ENCODE measurements at places on chromosomes 5 and 9. TPM values are rescaled to one million over a fixed set of nuclear protein-coding genes. Genes with fewer than 3 reads are reported as not detected.

GRXCR2 gene
- not detected for total RNA-seq

- DNase-seq = no peak
Observed at GRCh38 chr5:177388521-177389052, 4.4 kb downstream of the SLC34A1 start.

DNA sequence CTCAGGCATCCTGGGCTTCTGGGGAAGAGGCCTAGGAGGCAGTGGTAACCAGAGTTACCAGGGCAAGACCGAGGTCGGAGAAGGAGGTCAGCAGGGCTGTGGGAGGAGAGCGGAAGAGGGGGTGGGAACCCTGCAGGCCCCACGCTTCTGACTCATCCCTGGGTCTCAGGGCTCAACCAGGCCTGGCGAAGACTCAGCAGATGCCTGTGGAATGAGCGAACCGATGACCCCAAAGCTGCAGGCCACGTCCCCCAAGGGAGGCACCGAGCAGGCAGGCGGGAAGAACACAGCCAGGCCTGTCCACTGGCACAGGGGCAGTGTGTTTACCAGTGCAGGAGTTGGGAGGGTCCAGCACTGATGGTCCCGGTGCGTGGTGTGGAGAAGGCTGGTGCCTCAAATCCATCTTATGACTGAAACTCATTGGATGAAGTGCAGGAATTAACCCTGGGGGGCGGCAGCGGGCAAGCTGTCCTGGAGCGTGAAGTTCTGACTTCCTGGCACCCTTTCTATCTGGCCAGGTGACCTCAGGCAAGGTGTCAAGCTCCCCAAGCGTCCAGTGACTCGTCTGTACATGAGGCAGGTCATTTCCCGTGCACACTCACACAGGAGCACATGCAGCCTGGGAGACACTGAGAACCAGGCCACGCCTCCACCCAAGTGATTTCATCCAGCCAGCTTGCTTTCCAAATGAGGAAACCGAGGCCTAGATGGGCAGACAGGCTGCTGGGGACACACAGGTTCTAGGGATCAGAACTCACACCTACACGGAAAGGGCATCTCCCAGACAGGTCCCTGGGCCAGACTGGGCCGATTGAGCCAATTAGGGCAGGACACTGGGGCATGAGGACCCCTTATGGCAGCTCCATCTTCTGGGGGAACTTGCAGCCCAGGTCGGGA lies 69.1 kb downstream of the ADAMTS2 start:
- DNase-seq = no peak

GRCh38 chr5:19930451-19930850 lies 57.5 kb downstream of the CDH18 start:
- no peak for DNase-seq

BTNL8 gene
- total RNA-seq = 0.85 TPM

PCDHGA10 gene
- total RNA-seq = 6.5 TPM

DNA sequence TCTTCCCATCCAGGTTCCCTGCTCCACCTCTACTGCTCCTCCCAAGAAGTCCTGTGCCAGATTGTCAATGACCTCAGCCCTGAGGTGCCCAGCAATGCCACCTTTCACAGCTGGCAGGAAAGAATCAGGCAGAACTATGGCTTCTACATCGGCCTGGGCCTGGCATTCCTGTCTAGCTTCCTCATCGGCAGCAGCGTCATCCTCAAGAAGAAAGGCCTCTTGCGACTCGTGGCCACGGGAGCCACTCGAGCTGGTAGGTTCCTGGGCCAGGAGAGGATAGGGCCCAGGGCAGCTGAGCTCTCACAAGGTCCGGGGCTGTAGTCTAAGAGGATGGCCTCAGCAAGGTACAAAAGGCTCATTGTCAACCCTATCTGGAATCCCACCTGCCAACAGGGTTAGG lies 3.1 kb downstream of the NIPAL4 start:
- no peak for DNase-seq

PRLR gene
- total RNA-seq = 1.4 TPM

ACSL6 gene
- total RNA-seq = 3.6 TPM

MUSK gene
- not detected for total RNA-seq

GRCh38 chr9:18874069-18874468 lies 158.9 kb downstream of the SAXO1 start:
- no peak for DNase-seq

DNA sequence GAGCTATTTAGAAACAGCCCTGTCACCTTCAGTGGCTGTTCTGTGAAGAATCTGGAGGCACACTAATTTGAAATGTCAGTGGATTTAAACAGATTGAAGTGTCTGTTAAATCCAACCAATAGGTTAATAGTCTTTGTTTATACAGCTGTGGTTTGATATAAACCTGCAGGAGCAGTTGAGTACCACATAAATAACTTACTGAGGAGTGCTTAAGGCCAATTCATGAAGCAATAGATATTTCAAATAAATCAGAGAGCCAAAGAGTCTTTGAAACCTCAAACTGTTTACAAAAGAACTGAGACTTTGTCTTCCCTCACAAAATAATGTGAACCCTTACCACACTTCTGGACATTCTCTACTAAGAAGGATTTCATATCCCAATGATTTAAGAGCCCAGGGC lies 111.9 kb downstream of the FEM1C start:
- no peak for DNase-seq

DNA sequence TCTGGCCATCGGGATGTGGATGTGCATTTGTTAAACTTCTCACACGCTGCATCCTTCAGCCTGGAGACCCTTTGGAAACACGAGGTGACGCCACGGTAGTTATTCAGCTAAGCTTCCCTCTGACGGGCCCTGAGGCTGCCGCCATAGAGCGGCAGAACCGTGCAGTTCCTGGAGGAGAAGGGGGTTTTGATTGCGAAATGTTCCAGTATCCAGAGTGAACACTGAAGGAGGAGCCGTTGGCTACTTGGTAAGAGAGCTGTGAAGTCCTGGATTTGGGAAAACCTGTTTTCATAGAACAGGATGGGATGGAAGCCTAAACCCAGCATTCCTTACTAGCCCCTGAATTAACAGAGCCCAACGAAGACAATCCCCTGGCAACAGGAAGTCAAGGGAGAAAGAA lies 23.0 kb upstream of the EXOC3 start:
- DNase-seq = no peak

CNTNAP3B gene
- 1.9 TPM for total RNA-seq

DNA sequence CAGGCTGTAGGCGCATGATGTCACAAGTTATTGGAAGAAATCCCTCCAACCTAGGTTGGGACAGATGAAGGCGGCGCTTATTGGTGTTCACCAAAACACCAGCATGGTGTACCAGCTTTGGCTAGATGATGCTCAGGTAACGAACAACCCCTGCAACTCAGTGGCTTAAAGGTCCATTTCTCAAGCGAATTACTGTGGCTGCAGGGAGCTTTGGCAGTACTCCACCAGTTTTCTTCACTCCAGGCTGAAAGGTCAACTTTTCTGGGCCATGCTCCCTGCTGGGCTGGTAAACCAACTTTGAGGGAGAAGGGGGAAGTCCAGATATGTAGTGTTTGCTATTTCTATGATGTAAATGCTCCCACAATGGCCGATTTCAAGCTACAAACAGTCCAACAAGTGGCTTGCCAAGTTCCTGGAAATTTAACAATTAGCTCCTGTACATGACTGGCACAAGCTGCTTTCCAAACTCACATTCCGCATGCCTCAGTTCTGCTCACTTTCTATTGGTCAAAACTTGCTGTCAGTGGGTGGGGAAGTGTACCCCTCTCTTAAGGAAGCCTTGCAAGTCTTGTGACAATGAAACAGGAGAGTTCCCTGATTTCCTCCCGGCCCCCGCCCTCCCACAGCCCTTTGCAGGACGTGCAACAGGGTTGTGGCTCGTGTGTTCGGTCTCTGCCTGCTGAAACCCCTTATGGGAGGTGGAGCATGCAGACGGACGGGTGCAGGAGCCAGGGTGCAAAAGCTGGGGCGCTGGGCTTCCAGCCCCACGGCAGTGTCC lies 588 bp upstream of the ZBED3 start:
- peak; percentile 28 for DNase-seq

INSYN2B gene
- total RNA-seq = 4.4 TPM

- DNase-seq = peak; percentile 86
Observed at GRCh38 chr5:146048994-146049703, 56.2 kb downstream of the PLAC8L1 start.

HMMR gene
- 54.8 TPM for total RNA-seq

LPAR1 gene
- total RNA-seq = 3.8 TPM

TTF1 gene
- total RNA-seq = 15.5 TPM

DNA sequence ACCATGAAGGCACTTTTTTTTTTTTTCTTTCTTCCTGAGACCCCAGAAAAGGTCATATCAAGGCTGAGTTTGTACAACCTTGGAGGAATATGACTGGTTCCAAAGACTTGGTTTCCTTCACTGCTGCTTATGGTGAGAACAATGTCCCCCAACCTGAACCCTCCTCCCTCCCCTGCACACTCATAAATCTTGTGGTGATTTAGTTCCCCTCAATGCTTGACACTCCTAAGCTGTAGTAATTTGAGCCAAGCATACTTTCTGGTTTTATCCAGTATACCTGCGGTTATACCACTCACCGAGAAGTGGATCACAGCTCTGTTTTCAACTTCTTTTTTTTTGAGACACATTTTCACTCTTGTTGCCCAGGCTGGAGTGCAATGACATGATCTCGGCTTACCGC lies 149.9 kb upstream of the KLF4 start:
- no peak for DNase-seq

GRCh38 chr9:120891884-120892747 lies 15.1 kb upstream of the PHF19 start:
- DNase-seq = no peak

DNA sequence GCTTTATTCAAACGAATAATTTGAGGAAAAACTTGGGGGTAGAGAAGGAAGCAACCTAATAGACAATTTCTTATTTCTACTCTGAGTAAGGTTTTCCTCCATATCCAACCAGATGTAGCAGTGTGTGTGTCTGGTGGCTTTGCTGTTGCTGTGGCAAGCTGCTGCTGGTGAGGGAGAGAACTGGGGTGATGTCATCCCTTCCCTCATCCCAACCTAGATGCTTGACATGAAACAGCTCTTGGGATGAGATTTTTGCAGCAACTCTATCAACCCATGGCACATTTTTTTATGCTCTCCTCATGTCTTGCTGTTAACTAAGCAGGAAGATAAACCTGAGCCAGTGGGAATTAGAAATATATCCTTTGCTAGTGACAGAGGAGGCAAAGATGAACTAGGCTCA lies 135.8 kb downstream of the PCSK1 start:
- no peak for DNase-seq

GRCh38 chr5:155508673-155509072 lies 495.1 kb downstream of the KIF4B start:
- no peak for DNase-seq

PCDHA5 gene
- 1.4 TPM for total RNA-seq

RNF180 gene
- 4.2 TPM for total RNA-seq

AQP7 gene
- total RNA-seq = not detected

GRCh38 chr5:164504141-164504772 lies 998.8 kb downstream of the MAT2B start:
- peak; percentile 78 for DNase-seq

HMCN2 gene
- total RNA-seq = 2.6 TPM

GRCh38 chr5:63398346-63398745 lies 563.9 kb downstream of the HTR1A start:
- DNase-seq = peak; percentile 59

- no peak for DNase-seq
Observed at GRCh38 chr5:138022912-138023311, 10.0 kb downstream of the FAM13B start.

- DNase-seq = peak; percentile 26
Observed at GRCh38 chr9:19495186-19496028, 86.6 kb downstream of the ACER2 start.

- no peak for DNase-seq
Observed at GRCh38 chr9:136544964-136545691, 720 bp downstream of the NOTCH1 start.

All from GM23338 (cell line).